Tibial artery (tissue), 4 donors: ENCODE measurements at places on chromosomes 4 and X.

DNA sequence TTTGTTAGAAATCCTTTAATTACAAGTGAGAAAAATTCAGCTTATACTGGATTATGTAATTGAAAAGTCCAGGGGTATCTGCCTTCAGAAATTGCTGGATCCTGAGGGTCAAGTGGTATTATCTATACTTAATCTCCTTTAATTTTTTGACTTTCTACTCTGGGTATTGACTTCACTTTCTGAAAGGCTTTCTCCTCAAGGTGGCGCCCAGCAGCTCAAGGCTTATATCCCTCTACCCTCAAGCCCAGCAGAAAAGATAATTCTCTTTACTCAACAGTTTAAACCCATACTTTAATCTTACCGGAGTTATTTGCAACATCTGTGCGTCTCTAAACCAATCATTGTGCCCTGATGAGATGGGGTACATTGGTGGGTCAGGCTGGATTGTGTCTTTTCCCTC lies 129.5 kb downstream of the LARP7 start:
- H3K4me1 ChIP-seq = peaks cover 8% of the 10 kb centered on the region
- DNase-seq = peak; percentile 26
- no peaks in the 10 kb centered on the region for H3K36me3 ChIP-seq
- H3K27ac ChIP-seq = no peak overlapping the region
- H3K27me3 ChIP-seq = no peaks in the 10 kb centered on the region
- no peak overlapping the region for H3K4me3 ChIP-seq

DNA sequence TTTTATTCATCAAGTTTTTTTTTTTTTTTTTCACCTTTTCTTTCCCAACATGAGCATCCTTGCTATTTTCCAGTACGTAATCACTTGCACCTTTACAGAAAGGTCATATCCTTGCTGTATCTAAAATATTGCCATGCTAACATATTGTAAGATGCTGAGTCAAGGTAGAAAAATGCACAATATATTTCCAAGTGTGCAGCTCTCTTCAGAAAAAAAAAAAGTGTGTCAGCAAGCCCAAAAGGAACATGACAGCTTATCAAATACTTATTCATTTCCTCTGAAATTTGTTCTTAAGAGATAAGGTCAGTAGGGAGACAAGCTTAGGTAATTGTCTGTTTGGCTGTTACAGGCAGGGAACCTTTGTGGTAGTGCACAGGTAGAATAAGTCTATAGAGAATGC lies 27.0 kb downstream of the SH2D1A start:
- no peak overlapping the region for H3K27ac ChIP-seq
- H3K4me3 ChIP-seq = no peak overlapping the region
- no peaks in the 10 kb centered on the region for H3K36me3 ChIP-seq

- DNase-seq = no peak
- no peak overlapping the region for H3K27ac ChIP-seq
Measured at GRCh38 chr4:96775501-96775900, 935.6 kb downstream of the PDHA2 start.

GRCh38 chrX:1178580-1179057 lies 33.8 kb downstream of the CRLF2 start:
- DNase-seq = no peak
- H3K27me3 ChIP-seq = no peaks in the 10 kb centered on the region
- H3K4me3 ChIP-seq = no peak overlapping the region
- H3K4me1 ChIP-seq = peaks cover 7% of the 10 kb centered on the region
- no peaks in the 10 kb centered on the region for H3K36me3 ChIP-seq

DNA sequence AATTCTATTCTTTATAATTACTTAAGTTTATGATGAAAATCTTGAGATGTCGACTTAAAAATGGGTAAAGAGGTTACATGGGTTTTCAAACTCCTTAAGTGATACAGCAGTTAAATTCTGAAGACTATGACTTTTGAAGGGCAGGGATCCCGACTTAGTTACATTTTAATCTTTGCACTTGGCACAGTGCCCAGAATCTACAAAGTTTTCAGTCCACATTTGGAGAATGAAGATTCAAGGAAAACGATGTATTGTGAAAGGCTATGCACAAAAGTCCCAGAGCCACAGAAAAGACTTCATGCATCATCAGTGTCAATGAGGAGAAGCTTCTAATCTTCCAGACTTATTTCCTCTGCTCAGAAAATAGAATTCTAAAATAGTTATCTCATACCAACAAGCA lies 36.3 kb upstream of the GRPR start:
- H3K4me1 ChIP-seq = no peaks in the 10 kb centered on the region
- DNase-seq = no peak
- H3K4me3 ChIP-seq = no peak overlapping the region
- no peak overlapping the region for H3K27ac ChIP-seq

DNA sequence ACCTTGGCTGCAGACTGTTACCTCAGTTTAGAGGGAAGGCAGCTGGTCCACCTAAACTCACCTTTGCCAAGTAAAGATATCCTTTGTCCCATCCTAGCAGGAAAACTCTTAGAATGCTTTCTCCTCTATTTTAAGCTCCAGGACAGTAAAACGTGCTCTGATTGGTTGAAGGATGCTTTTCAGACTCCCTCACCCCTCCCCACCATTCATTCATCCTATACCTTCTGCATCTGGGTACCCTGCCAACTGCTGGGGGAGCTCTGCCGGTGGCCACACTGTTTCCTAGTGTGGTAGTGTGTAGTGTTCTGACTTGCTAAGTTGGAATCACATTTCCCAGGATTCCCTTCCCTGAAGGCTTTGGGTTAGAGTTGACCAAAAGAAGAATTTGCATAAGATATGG lies 20.3 kb upstream of the POLA1 start:
- no peaks in the 10 kb centered on the region for H3K36me3 ChIP-seq
- H3K4me1 ChIP-seq = no peaks in the 10 kb centered on the region
- H3K27ac ChIP-seq = no peak overlapping the region

DNA sequence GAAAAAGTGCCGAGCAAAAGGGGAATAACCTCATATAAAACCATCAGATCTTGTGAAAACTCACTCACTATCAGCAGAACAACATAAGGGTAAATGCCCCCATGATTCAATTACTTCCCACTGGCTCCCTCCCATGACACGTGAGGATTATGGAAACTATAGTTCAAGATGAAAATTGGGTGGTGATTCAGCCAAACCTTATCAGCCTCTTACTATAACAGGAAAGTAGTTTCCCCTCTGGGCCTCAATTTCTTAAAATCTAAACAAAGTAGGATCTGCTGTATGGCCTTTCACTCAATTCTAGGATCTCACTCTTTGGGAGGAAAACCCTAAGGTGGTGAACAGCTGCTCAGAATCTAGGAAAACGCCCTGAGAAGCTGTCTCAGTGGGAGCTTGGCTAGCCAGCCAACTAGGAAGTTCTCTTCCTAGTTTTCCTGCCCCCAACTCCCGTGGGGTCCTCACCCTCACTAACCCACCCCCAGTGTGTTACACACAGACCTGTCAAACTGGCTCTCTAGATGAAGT lies 1017.1 kb upstream of the HS3ST1 start:
- H3K36me3 ChIP-seq = no peaks in the 10 kb centered on the region
- no peak for DNase-seq
- no peak overlapping the region for H3K4me3 ChIP-seq
- no peak overlapping the region for H3K27ac ChIP-seq
- no peaks in the 10 kb centered on the region for H3K4me1 ChIP-seq

GRCh38 chrX:16778545-16778944 lies 7.7 kb upstream of the TXLNG start:
- no peaks in the 10 kb centered on the region for H3K27me3 ChIP-seq
- no peak overlapping the region for H3K4me3 ChIP-seq
- no peaks in the 10 kb centered on the region for H3K4me1 ChIP-seq

DNA sequence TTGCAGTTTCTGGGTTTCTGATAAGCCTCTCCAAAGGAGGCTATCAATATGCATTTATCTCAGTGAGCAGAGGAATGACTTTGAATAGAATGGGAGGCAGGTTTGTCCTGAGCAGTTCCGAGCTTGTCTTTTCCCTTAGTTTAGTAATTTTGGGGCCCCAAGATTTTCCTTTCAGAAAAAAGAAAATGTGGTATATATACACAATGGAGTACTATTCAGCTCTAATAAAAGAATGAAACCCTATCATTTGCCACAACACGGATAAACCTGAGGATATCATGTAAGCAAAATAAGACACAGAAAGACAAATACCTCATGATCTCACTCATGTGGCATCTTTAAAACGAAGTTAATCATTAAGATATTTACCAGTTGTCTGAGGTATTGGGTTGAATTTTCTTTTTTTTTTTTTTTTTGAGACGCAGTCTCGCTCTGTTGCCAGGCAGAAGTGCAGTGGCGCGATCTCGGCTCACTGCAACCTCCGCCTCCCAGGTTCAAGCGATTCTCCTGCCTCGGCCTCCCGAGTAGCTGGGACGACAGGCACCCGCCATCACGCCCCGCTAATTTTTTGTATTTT lies 540 bp downstream of the ZNF721 start:
- peaks cover 11% of the 10 kb centered on the region for H3K36me3 ChIP-seq
- no peak for DNase-seq
- peak overlapping the region; percentile 87 for H3K27ac ChIP-seq

DNA sequence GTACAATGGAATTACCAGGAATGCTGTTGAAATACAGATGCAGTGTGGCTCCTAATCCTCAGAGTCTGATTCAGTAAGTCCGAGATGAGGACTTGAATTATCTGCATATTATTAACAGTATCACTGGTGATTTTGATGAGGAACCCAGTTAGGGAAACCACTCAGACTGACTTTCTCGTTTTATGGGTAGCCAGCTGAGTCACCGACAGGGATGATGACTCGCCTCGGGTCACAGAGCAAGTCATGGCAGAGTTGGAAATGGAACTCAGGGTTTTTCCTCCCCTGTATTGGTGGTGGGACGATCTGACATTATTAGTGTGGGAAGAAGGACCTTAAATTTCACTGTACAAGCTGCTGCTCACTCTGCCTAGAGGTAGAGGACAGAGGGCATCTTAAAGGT lies 51.3 kb downstream of the RTL9 start:
- H3K4me1 ChIP-seq = no peaks in the 10 kb centered on the region
- no peak overlapping the region for H3K27ac ChIP-seq
- DNase-seq = no peak
- no peaks in the 10 kb centered on the region for H3K36me3 ChIP-seq

DNA sequence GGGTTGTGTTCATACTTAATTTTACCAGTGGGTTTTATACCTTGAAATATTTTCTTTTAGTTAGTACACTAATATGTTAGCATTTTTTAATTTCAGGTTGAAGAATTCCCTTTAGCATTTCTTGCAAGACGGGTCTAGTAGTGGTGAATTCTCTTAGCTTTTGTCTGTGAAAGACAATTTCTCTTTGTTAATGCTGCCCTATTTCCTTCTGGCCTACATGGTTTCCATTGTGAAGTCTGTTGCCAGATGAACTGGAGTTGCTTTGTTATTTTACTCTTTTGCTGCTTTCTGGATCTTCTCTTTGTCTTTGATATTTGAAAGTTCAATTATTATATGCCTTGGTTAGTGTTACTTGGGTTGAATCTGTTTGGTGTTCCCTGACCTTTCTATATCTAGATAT lies 25.0 kb upstream of the MTHFD2L start:
- peaks cover 5% of the 10 kb centered on the region for H3K4me1 ChIP-seq
- no peaks in the 10 kb centered on the region for H3K36me3 ChIP-seq
- DNase-seq = no peak
- no peak overlapping the region for H3K4me3 ChIP-seq
- no peaks in the 10 kb centered on the region for H3K27me3 ChIP-seq
- H3K27ac ChIP-seq = no peak overlapping the region

GRCh38 chr4:73593631-73594241 lies 26.5 kb downstream of the RASSF6 start:
- H3K4me1 ChIP-seq = no peaks in the 10 kb centered on the region
- no peaks in the 10 kb centered on the region for H3K36me3 ChIP-seq

- H3K27me3 ChIP-seq = no peaks in the 10 kb centered on the region
- no peaks in the 10 kb centered on the region for H3K4me1 ChIP-seq
- H3K27ac ChIP-seq = no peak overlapping the region
- H3K36me3 ChIP-seq = peaks cover 64% of the 10 kb centered on the region
- DNase-seq = no peak
- H3K4me3 ChIP-seq = no peak overlapping the region
Measured at GRCh38 chr4:168218645-168219044, 99.9 kb downstream of the DDX60 start.

GRCh38 chrX:66919280-66919832 lies 280.5 kb upstream of the EDA2R start:
- DNase-seq = no peak
- no peak overlapping the region for H3K4me3 ChIP-seq
- no peaks in the 10 kb centered on the region for H3K4me1 ChIP-seq
- no peaks in the 10 kb centered on the region for H3K36me3 ChIP-seq

DNA sequence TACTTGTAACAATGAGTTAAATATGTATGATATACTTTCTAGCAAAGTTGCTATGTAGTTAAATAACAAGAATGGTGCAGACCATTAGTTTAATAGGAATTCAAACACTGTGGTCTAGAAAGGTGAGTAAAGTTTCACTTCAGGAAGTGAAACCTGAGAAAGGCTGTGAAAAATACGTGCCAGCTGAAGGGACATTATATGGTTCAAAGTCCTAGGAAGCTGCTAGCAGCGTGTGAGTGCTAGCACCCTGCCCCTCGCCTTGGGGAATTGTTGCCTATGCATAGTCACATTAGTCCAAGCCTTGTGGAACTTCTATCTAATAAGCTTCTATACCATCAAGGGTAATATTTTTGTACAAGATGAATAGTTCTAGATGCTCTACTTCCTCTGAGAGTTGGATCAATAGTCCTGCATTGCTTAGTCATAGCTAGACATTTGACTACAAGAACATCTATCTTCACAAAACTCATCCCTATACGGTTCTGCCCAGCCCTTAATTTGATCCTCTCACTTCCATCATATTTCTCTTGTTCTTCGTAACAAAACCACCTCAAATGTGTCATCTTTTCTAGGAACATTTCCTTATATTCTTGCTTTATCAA lies 45.8 kb upstream of the ARSJ start:
- no peaks in the 10 kb centered on the region for H3K4me1 ChIP-seq
- H3K36me3 ChIP-seq = no peaks in the 10 kb centered on the region
- H3K4me3 ChIP-seq = no peak overlapping the region
- no peak overlapping the region for H3K27ac ChIP-seq
- no peaks in the 10 kb centered on the region for H3K27me3 ChIP-seq

GRCh38 chrX:118493653-118494297 lies 1.8 kb upstream of the DOCK11 start:
- H3K27ac ChIP-seq = peak overlapping the region; percentile 92
- no peaks in the 10 kb centered on the region for H3K36me3 ChIP-seq
- H3K4me1 ChIP-seq = peaks cover 19% of the 10 kb centered on the region
- no peak overlapping the region for H3K4me3 ChIP-seq
- no peaks in the 10 kb centered on the region for H3K27me3 ChIP-seq

- DNase-seq = no peak
- H3K4me1 ChIP-seq = no peaks in the 10 kb centered on the region
- H3K27me3 ChIP-seq = no peaks in the 10 kb centered on the region
Measured at GRCh38 chrX:119682019-119682989, 10.7 kb downstream of the SEPTIN6 start.

GRCh38 chrX:10666102-10666501 lies 45.7 kb upstream of the MID1 start:
- H3K4me1 ChIP-seq = no peaks in the 10 kb centered on the region
- H3K27ac ChIP-seq = no peak overlapping the region
- no peaks in the 10 kb centered on the region for H3K27me3 ChIP-seq
- no peak overlapping the region for H3K4me3 ChIP-seq
- DNase-seq = no peak

- no peaks in the 10 kb centered on the region for H3K36me3 ChIP-seq
- H3K4me3 ChIP-seq = peak overlapping the region; percentile 60
- DNase-seq = no peak
Measured at GRCh38 chrX:134173541-134174272, 63.3 kb upstream of the CCDC160 start.
